NCI-H446 (cell line): ENCODE measurements at places on chromosomes 12 and 14.
A peak's percentile ranks its signal among the peaks of the same experiment; 100 is the strongest.

GRCh38 chr12:83082690-83083276 is 396.1 kb downstream of the TMTC2 start:
- DNase-seq: no peak

DNA sequence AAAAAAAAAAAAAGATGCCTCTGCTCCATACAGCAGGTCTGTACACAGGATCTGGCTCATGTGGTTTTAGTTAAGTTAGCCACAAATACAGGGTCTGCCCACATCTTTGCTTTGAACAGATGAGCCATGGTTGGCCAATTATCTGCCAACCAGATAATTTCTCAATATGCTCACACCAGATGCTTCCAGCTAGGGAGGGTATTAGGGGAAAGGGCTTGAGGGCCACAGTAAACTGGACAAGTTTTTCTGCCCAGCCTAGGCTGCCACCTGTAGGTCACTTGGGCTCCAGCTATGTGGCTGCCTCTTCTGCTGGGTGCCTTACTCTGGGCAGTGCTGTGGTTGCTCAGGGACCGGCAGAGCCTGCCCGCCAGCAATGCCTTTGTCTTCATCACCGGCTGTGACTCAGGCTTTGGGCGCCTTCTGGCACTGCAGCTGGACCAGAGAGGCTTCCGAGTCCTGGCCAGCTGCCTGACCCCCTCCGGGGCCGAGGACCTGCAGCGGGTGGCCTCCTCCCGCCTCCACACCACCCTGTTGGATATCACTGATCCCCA is 776 bp downstream of the RDH5 start:
- DNase-seq: peak; percentile 93

- DNase-seq: no peak
These were observed 28.2 kb downstream of the MAPKAPK5 start for GRCh38 chr12:111870216-111870615.

DNA sequence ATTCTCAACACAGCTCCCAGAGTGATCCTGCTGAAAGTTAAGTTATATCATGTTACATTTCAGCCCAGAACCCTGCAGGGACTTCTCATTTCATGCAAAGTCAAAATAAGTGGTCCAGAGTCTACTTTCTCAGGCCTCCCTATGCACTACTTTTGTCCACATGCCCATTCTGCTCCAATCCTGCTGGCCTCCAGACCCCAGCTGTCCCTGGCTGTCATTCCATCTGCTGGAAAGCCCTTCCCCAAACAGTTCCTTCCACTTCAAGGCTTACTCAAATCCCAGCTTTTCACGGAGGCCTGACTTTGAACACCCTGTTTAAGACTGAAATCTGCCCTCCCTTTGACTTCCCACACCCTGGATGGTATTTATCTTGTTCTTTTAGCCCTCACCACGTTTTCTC is 109.8 kb upstream of the DNM1L start:
- DNase-seq: peak; percentile 43

DNA sequence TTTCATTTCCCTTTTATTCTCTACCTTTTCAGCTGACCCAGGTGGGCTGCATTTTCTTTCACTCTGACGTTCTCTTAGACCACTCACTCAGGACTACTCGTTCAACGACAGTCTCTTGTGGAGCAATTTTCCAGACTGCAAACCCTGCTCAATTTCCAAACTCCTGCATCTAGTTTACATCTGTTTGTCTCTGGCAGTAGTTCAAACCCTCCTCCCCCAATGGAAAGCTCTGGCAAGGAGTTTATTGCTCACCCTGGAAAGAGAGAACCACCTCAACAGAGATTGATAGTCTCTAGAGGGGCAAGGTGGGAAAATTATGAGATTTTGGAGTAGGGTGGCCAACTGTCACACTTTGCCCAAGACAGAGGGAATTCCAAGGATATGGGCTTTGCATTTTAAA is 130.2 kb downstream of the TSHR start:
- no peak for DNase-seq

GRCh38 chr14:81348061-81348460 is 52.1 kb downstream of the STON2 start:
- no peak for DNase-seq

DNA sequence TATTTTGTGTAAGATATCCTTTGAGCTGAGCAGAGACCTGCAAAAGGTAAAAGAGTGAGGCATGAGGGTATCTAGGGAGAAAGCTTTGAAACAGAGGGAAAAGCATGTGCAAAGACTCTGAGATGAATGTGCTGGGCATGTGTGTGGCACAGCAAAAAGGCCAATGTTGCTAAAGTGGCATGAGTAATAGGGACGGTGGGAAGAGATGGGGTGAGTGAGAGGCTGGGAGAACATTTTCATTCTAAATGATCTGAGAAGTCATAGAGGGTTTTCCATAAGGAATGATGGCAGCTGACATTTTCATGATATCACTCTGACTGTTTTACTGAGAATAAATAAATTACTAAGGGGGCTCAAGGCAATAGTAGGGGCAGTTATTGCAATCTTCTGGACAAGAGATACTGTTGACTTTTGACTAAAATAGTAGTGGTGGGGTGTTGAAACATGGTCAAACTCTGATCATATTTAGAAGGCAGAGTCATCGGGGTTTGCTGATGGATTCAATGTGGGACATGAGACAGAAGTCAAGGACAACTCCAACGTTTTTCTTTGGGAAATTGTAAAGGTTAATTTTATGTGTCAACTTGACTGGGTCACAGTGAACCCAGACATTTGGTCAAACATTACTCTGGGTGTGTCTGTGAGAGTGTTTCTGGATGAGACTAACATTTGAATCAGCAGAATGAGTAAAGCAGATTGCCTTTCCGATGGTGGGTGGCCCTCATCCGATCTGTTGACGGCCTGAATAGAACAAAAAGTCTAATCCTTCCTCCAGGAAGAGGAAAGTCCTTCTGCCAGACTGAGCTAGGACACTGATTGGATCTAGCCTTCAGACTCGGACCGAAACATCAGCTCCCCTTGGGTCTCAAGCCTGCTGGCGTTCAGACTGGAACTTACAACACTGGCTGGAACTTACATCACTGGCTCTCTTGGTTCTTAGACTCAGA is 193.9 kb upstream of the PLXNC1 start:
- no peak for DNase-seq

DNA sequence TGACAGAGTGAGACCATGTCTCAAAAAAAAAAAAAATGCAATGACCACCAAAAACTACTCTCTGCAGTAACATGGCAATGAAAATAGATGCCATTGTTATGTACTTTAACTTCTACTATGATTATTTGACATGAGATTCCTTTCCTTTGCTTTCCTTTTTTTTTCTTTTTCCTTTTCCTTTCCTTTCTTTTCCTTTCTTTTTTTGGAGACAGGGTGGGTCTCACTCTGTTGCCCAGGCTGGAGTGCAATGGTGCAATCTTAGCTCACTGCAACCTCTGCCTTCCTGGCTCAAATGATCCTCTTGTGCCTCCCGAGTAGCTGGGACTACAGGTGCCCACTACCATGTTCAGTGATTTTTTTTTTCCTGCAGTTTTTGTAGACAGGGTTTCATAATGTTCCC is 24.9 kb upstream of the ETFBKMT start:
- no peak for DNase-seq

- DNase-seq: no peak
These were observed 16.6 kb upstream of the TRAF3 start for GRCh38 chr14:102760496-102761193.

GRCh38 chr12:62843716-62844115 is 91.2 kb downstream of the PPM1H start:
- DNase-seq: no peak

GRCh38 chr12:110721570-110721969 is 21.1 kb downstream of the PPP1CC start:
- no peak for DNase-seq

DNA sequence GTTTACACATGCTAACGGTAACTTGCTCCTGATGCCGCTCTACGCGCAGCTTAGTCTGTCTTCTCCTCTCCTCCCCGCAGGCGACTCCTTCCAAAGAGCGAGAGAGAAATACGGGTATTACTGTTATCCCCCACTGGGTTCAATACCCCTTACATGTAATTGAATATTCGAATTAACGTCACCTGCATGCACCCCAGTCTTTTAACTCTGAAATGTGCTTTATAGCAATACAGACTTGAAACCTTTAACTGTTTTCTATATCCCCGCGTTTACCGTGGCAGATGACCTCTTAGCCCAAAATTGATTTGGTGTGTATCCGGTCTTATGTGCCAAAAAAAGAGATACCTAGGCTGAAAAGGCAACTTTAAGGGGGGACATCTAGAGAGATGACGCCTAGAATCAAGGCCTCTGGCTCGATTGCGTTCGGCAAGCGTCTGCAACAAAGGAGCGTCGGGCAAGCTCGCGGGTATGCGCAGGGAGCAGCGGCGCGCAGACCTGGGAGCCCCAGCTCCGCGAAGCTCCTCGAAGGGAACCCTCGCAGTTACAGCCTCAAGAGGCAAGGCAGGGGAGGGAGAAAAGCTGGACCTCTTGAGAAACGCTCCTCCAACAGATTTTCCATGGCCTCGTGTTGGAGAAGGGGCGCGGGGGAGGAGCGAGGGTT is 6.8 kb upstream of the FOXG1 start:
- no peak for DNase-seq

GRCh38 chr12:4707306-4707705 is 12.9 kb upstream of the GALNT8 start:
- no peak for DNase-seq

- DNase-seq: no peak
These were observed 17.1 kb downstream of the LRFN5 start for GRCh38 chr14:41623736-41624135.

GRCh38 chr14:93533842-93534241 is 103.1 kb downstream of the UNC79 start:
- DNase-seq: no peak

- DNase-seq: no peak
These were observed 1.8 kb downstream of the FLRT2 start for GRCh38 chr14:85531587-85532373.

GRCh38 chr12:102487226-102487625 is 6.9 kb upstream of the IGF1 start:
- DNase-seq: no peak

- no peak for DNase-seq
These were observed 716.7 kb upstream of the TMEM132C start for GRCh38 chr12:127550271-127550670.

DNA sequence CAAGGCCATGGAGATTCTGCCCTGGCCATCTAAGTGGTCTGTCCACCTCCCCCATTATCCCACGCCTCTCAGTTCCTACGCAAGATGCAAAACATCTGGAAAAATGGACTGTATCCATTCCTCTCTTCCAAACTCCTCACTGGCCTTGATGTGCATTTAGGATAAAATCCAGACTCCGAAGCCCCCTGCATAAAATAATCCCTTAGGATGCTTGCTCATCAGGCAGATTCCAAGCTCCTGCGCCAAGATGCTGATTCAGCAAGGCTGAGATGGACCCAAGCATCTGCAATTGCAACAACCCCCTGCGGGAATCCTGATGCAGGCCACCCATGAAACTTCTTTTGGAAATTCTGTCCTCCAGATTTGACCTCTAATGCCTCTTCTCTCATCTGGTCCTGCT is 81.6 kb downstream of the SPRING1 start:
- DNase-seq: no peak

GRCh38 chr12:105822131-105823105 is 316.3 kb downstream of the NUAK1 start:
- DNase-seq: no peak

- DNase-seq: no peak
These were observed 21.6 kb downstream of the MRPS35 start for GRCh38 chr12:27732281-27732680.

- DNase-seq: no peak
These were observed 177.5 kb downstream of the AEBP2 start for GRCh38 chr12:19616781-19617180.

GRCh38 chr12:68037616-68038255 is 48.5 kb downstream of the IFNG-AS1 start:
- no peak for DNase-seq

DNA sequence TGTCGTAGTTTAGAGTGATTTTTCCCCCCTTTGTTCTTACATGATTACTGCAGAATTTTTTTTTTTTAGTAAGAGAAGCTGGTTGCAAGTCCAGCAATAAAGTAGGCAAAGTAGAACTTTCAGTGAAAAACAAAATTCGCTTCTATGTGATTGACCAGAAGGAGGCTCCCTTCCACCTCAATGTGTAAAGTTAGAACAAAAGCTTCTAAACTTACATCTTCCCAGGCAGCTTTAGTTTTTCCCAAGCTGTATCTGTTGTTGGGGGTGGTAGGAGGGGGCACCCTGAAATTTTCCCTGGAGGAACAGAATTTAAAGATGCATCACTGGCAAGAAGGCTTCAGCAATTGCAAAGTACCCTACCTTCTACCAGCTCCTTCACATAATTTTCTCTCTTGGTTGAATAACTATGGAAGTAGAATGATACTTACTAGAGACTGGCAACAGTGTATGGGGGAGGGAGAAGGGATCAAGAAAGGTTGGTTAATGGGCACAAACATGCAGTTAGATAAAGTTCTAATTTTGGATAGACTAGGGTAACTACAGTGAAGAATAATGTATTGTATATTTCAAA is 87.3 kb upstream of the E2F7 start:
- DNase-seq: peak; percentile 65

GRCh38 chr12:69688471-69689427 is 10.4 kb downstream of the BEST3 start:
- DNase-seq: peak; percentile 97

- DNase-seq: peak; percentile 31
These were observed 70.9 kb downstream of the PIK3C2G start for GRCh38 chr12:18332173-18332572.

DNA sequence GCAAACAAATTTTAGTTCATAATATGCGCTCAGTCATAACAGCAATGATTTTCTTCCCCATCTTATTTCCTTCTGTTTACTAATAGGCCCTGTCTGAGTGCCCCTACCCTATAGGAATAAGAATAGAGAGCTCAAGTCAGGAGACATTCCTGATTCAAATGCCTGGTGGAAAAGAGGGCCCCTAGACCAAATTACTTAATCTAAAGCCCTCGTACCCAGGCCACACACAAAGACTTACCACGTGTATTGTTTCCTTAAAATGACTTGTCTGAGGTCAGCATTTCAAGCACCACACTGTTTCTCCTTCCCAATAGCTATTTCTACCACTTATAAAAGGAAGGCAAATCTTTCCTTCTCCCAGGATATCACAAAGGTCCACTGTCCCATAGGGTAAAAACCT is 314.9 kb upstream of the TMTC1 start:
- no peak for DNase-seq

DNA sequence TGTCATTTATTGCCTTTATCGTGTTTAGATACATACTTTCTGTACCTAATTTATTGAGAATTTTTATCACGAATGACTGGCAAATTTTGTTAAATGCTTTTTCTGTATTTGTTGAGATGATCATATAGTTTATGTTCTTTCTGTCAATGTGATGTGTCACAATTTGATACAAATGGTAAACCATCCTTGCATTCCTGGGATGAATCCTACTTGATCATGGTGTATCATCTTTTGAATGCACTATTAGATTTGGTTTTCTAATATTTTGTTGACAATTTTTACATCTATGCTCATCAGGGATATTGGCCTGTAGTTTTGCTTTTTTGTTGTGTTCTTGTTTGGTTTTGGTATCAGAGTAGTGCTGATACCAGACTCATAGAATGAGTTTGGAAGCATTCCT is 185.1 kb downstream of the NUBPL start:
- no peak for DNase-seq

DNA sequence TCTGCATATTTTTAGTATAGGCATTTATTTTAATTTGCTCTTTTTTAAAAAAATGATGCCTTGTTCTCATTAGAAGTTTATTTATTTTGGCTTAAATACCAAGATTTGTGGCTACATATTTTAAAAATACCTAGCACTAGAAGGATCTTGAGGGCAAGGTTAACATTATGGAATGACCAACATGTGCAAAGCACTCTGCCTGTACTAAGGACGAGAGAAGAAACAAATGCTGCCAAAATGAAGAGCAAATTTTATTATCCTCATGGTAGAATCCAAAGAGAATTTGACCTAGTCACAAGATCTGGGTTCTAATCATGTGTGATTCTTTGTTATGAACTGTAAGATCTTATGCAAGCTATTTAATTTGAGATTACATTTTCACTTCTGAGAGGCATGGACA is 2.8 kb downstream of the CAND1 start:
- DNase-seq: no peak
